Right hindlimb (tissue), 1 donor: ENCODE measurements at places on chromosomes 7 and 10.

- DNase-seq = no peak
Measured at GRCh38 chr7:71509381-71509780, 377.4 kb downstream of the GALNT17 start.

DNA sequence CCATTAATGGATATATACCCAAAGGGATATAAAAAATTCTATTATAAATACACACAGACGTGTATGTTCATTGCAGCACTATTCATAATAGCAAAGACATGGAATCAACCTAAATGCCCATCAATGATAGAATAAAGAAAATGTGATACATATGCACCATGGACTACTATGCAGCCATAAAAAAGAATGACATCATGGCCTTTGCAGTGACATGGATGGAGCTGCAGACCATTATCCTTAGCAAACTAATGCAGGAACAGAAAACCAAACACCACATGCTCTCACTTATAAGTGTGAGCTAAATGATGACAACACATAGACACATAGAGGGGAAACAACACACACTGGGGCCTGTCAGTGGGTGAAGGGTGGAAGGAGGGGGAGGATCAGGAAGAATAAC is 33.0 kb downstream of the POLR1F start:
- DNase-seq = no peak

DNA sequence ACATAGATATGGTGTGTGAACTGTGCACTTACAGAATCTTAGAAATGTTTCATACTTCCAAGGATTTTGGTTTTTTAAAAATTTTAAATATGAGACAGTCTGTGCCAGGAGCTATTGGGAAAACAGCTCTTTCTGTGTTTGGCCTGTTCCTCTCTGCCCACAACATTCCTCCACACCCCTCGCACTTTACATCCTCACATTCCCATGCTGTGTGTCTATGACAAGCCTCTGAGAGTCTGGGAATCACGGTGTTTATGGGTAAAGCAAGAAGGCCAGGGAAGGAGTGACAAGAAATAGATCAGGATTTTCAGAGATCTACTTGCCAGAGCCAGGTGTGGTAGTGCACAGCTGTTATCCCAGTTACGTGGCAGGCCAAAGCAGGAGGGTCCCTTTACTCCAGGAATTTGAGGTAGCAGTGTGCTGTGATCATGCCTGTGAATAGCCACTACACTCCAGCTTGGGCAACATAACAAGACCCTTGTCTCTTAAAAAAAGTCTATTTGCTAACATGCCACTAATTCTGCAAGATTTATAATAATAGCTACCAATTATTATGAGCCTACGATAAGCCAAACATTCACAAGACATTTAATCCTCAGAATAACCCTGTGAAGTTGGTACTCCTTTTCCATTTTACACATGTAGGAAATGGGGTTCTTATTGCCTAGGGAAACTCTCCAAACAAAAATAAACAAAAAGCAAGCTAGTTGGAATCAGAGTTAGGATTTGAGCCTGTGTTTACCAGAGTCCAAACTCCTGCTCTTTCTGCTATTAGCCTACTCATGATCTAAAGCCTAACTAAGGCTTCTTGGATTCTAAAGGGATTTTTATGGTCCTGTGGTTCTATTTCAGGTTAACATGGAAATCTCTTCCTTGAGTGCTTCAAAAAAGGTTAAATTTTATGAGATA is 168.3 kb upstream of the SP8 start:
- DNase-seq = no peak

- DNase-seq = no peak
Measured at GRCh38 chr7:133727476-133728214, 399.5 kb upstream of the LRGUK start.

DNA sequence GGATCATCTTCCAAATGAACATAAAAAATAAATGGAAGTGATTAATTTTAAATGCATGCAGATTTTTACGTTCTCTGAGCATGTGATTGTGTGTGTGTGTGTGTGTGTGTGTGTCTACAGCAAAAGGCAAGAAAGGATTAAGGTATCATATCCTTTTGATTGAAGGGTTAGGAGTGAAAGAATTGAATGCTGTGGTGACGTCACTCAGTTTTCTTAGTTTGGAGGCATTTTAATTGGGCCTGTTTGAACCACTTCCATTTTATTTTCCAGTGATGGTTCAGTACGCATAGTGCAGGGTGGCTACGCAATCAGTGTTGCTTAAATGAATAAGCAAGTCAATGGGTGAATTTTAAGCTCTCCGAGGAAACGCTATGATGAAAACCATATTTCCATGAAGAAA is 31.3 kb downstream of the TACC2 start:
- no peak for DNase-seq

DNA sequence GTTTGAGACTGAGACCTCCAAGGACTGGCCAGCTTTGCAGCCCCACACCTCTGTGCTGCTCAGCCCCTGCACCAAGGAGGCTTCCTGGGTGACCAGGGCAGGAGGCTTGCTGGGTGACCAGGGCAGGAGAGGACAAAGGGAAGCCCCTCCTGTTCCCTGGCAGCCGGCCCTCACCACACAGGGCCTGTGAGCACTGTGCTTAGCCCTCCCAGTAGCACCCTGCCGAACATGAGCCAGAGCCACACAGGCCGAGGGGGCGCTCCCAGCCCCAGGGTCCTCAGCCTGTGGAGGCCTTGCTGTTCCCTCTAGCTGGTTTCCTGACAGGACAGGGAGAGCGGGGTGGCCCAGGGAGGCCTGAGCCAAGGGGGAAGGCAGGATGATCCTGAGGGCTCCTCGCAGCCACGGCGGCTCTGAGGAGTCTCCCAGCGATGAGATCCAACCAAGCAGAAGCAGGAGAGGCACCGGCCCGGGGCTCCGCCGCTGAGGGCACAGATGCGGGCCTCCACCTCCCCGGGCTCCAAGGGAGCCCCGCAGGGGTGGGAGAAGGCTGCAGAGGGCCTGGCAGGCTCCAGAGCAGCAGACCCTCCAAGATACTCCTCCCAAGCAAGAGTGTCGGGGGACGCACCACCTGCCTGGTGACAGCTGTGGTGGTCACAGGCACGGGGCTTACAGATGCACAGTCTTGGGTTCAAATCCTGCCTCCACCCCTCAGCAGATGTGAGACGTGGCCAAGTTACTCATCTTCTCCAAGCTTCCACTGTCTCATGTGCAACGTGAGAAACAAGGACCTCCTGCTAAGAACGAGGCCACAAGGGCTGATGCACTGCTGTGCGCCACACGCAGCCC is 22.5 kb downstream of the WDR86 start:
- no peak for DNase-seq

GRCh38 chr10:1561731-1562337 is 175.5 kb downstream of the ADARB2 start:
- no peak for DNase-seq

DNA sequence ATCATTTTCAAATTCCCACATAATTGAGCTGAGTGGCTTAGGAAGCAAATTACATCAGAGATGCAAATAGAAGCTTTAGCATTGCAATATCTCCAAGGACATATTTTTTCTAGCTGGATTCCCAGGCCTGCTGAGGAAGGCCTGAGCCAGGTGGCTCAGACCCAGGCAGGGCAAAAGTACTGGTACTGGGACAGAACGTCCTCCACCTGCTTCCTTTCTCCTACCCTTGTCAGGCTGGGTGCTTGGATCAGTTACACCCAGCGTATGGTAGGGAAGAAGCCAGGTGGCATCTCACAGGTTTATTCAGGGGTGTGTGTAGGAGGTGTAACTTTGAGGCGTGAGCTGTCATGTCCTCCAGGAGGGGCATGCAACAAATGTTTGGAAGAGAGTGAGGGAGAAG is 3.0 kb upstream of the PANK1 start:
- DNase-seq = no peak

GRCh38 chr10:132063432-132063831 is 2.3 kb upstream of the JAKMIP3 start:
- DNase-seq = no peak

DNA sequence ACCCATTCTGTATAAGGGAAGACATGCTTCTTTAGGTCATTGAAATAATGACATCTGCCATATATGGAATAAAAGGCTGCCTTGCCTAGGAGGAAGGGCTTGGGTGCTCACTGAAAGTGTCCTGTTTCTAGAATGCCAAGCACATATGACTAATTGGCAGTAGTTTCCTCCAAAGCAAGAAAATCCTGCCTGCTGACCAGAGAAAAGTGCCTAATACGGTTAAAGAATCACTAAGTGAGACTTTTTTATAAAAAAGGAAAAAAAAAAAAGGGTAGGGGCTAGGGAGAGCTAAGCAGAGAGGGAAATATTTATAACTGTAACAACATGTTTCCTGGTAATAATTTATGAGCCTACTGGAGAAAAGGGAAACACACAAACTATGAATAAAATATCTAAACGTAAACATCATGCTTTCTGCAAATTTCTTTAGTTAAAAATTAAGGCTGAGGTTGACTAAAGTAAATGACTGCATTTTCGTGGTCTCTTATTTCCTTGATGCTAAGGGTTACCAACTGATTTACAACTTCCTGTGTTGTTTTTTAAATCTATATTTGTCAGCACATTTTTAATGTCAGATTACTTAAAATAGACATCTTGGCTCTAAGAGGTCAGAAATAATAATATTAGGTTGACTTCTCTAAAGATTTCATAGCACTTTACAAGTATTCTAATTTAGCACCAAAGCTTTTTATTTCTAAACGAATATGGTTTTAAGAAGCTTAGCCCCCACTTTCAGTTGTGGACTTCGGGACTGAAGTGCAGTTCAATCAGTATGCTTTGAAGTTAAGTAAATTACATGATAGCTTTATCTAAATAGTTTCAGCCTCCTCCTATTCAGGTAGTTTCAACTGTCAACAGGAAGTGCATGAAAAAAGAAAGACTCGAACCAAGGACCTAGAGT is 89.6 kb downstream of the CABCOCO1 start:
- DNase-seq = no peak

GRCh38 chr10:44771233-44771995 is 139.7 kb upstream of the TMEM72 start:
- DNase-seq = no peak

DNA sequence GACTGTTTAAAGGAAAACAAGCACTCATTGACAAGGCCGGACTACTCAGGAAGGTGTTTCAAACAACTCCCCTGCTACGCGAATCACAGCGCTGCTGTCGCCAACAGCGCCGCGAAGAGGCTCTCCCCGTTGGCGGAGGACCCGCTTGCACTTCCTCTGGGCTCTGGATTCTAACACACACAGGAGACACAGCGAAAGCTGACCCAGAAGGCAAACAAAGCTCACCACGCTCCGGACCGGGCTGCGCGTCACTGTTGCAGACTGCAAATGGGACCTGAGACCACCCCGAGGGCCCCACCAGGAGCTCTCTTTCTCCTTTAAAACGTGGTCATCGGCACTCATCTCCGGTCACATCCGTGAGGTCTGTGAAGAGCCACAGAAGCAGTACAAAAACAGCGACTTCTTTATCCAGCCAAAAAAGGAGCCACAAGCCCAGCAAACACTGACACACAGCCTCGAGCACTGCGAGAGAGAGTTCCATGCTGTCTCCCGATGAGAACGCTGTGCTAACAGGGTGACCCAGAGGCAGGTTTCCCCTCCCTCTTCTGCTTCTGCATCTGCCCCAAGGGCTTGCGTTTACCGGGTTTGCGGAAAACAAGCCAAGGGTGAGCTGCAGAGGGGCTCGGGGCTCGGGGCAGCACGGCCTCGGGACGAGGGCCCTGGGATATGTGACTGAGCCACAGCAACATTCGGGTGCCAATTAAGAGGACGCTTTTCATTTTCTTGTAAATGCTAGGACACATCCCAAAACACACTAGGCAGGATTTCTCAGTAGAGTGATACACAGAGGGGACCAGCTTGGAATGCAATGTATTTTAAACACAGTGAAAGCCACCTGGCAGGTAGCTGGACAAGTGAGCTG is 41.3 kb downstream of the AMZ1 start:
- no peak for DNase-seq

DNA sequence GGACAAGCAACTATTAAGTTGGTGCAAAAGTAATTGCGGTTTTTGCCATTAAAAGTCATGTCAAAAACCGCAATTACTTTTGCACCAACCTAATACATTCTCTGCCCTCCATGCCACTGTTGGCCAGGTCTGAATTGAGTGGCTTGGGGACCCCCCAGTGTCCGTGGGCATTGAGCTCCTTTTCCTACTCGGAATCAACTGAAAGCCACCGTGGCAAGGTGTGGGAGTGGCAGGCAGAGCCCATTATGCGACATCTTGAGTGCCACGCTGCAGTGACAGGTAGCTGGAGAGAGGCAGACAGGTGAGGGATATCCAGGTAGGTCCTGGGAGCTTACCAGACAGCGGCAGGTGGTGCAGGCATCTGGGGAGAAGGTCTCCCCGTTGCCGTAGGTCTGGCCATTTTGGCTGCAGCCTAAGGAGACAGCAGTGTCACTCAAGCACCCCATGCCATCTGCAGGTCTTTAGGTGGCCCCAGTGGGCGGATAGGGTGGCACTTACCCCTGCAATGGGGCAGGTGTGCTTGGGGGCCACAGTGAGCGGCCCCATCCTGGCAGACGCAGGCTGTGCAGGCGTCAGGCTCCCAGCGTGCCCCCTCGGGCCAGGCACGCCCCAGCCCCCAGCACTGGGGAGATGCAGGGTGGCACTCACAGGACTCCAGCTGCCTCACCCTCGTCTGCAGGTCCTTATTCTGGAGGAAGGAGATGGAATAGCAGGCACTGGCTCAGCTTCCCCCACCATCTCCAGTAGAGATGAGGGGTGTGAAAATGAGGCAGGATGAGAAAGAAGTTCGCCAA is 3.5 kb downstream of the KCP start:
- DNase-seq = no peak

- DNase-seq = no peak
Measured at GRCh38 chr7:28135315-28135714, 45.3 kb downstream of the JAZF1 start.

DNA sequence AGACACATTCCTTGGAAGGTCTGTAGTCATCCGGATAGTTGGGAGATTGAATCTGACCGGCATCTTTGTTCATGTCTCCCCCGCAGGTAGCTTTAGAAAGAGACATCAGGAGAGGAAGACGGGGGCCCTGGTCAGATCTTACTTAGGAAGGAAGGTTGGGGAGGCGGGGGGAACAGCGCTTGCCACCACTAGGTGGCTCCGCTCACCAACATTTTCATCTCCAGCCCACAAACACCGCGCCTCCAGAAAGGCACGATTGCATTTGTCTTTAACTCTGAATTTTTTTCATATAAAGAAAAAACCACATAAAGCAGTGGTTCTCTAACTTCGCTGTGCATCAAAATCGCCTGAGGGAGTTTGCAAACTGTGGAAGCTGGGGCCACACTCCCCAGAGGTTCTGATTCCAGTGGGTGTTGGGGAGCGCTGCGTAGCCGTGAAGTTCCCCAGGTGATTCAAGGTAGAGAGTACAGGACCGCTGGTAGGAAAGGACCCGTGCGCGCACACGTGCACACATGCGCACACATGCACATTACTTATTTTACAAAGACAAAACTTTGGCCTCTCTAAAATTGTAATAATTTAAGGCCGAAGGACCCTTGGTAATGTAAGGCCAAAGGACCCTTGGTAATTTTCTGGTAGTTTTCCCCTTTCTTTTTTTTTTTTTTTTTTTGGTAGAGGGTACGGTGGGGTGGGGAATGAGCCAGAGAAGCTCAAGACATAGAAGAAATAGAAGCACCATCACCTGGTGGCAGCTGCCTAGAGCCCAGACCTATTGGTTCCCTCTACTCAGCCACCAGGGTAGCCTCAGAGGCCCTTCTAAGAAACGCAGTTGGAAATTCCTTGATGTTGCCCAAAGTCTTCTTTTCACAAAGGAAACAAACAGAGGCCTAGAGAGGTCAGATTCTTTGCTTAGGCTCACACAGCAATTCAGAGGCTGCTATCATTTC is 37.4 kb upstream of the OPALIN start:
- peak; percentile 74 for DNase-seq
